Activated naive CD8-positive, alpha-beta T cell treated with anti-CD3 and anti-CD28 coated beads, Interleukin-2, amount 10 ng/mL, durations not matched to agents 7 days and 5 days (primary cell): ENCODE measurements at places on chromosomes 1 and 21. TPM values are rescaled to one million over a fixed set of nuclear protein-coding genes. Genes with fewer than 3 reads are reported as not detected.

- DNase-seq: peak; percentile 36
These were observed 90.8 kb downstream of the ZP4 start for GRCh38 chr1:237799762-237800474.

DNA sequence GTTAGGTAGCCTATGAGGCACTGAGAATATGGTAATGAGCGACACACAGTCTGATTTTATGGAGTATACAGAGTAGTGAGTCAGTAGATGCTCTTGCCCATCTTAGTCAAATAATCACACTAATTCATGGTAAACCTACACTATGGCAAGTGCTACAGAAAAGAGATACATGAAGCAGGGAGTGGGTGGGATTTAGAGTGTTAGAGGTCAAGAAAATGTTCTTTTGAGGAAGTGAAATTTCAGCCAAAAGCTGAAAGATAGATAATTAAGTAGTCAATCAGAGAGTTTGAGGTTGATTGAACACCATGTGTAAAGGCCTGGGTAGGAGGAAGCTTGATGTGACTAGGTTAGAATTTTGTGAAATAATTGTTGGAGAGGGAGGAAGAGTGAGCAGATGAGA is 14.7 kb downstream of the MDM4 start:
- DNase-seq: no peak

DNA sequence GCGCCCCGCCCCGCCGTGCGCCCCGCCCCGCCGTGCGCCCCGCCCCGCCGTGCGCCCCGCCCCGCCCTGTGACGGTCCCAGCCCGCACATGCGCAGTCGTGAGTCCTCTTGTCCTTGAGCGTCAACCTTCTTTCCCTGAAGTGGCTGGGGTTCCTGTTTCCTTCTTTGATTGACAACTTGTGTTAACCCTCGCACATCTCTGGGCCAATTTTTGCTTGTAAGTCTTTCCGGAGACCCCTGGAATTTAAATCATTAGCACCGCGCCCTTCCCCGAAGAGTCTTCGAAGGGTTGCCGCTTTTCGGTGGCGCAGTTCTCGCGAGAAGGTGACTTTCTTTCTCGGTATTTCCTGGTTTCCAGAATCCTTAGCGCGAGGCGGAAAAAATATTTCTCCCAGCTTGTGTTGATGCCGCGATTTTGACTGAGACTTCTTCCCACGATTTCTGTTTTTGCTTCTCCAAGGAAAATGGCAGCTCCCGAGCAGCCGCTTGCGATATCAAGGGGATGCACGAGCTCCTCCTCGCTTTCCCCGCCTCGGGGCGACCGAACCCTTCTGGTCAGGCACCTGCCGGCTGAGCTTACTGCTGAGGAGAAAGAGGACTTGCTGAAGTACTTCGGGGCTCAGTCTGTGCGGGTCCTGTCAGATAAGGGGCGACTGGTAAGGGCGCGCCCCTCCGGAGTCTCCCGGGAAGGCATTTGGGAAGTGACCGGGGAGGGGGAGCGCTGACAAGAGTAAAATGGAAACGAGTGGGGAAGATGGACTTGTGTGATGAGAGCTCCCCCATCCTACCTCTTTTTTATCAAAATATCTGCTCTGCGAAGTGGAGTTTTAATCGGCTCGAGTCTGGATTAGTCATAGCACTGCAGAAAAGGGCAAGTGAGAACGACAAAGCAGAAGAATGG is at the start of gene RNPC3:
TSS of gene RNPC3 (plus strand) at position 93 of the 901 bp plus-strand sequence. CDS start at position 465, 372 bp downstream.
- peak; percentile 86 for DNase-seq

DNA sequence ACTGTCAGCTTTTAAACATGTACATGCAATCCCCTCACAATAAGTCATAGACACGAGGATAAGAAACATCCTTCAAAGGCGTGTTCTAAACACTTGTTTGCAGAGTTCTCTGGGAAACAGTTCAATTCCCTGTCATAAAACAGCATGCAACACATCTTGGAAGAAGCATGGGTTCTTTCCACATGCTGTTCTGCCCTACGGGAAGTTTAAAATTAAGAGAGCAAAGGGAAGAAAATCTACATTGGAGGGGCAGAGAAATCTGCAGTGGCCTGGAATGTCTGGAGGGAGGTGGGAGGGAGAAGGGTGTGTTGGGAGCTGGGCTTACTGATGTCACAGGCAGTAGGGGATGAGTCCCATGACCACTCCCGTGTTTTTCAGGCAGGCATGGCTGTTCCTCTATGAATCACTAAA is 98.3 kb upstream of the SLC2A1 start:
- DNase-seq: no peak

- DNase-seq: no peak
These were observed 27.5 kb downstream of the HLX start for GRCh38 chr1:220906561-220907334.

GRCh38 chr1:178818416-178818815 is 52.5 kb downstream of the ANGPTL1 start:
- no peak for DNase-seq

DNA sequence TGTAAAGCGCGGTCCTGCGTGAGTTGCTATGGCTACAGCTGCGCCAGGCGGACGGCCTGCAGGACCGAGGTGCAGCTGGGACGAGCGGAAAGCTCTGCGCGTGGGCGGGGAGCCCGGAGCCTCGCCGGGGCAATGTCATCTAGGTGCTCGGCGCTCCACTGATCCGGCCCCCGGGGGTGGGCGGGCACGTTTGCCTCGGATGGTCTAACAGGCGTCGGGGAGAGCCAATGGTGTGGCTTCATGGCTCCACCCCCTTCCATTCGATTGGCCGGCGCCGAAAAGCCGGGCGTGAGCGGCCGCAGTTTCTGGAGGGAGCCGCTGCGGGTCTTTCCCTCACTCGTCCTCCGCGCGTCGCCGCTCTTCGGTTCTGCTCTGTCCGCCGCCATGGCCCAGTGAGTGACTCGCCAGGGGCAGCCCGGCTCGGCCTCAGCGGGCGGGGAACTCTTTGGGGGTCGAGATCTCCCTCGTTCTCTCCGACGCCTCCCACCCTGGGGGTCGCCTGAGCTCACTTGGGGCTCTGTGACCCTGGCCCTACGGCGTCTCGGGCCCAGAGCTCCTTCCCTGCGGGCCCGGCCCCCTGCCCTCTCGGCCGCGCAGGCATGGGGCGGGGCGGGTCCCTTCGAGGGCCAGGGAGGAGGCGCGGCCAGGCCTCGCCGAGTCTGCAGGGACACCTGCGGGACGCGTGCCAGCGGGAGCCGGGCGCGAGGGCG is at the start of gene PGD:
TSS of gene PGD (plus strand) at position 331 of the 710 bp plus-strand sequence. CDS start at position 385, 54 bp downstream.
- peak; percentile 96 for DNase-seq

- no peak for DNase-seq
These were observed 62.9 kb upstream of the ZNF326 start for GRCh38 chr1:89931964-89932363.

Gene TCHH
- 0.06 TPM for total RNA-seq

DNA sequence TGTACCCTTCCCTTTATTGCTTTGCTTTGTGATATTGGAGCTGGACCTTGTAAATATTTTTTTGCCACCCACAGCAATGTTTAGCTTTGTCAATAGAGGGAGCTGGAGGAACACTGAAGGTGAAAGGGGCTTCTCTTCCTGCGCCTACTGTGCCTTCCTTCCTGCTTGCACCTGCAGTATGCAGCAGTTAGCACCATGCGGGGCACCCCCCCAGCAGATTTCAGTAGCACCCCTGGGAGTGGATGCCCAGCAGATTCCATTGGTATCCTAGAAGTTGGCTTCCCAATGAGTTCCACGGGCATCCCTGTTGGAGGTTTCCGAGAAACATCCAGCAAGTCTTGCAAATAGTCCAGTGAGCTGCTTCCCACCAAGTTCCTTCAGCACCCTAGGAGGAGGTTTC is 25.6 kb downstream of the S100A10 start:
- peak; percentile 57 for DNase-seq

DNA sequence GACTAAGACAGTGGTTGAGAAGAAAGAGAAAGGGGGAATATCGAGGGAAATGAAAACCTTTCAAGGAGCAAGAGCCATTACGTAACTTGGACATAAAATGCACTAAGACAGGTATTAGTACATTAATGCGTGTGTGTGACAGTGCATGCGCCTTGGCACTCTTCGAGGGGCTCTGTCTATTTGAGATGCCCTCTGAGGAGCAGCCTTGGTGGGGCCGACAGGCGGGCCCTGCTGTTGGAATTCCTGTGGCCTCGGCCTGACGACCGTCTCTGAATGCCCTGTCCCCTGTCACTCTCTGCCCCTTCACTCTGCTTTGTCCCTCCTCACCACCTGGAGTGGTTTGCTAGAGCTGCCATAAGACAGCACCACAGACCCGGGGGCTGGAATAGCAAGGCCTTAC is 12.3 kb downstream of the HUNK start:
- no peak for DNase-seq

Gene GPR161
- not detected for total RNA-seq

- no peak for DNase-seq
These were observed 66.4 kb upstream of the BTG3 start for GRCh38 chr21:17679002-17679600.

Gene PKP1
- not detected for total RNA-seq

- no peak for DNase-seq
These were observed 43.2 kb downstream of the SLC44A3 start for GRCh38 chr1:94863297-94863911.

DNA sequence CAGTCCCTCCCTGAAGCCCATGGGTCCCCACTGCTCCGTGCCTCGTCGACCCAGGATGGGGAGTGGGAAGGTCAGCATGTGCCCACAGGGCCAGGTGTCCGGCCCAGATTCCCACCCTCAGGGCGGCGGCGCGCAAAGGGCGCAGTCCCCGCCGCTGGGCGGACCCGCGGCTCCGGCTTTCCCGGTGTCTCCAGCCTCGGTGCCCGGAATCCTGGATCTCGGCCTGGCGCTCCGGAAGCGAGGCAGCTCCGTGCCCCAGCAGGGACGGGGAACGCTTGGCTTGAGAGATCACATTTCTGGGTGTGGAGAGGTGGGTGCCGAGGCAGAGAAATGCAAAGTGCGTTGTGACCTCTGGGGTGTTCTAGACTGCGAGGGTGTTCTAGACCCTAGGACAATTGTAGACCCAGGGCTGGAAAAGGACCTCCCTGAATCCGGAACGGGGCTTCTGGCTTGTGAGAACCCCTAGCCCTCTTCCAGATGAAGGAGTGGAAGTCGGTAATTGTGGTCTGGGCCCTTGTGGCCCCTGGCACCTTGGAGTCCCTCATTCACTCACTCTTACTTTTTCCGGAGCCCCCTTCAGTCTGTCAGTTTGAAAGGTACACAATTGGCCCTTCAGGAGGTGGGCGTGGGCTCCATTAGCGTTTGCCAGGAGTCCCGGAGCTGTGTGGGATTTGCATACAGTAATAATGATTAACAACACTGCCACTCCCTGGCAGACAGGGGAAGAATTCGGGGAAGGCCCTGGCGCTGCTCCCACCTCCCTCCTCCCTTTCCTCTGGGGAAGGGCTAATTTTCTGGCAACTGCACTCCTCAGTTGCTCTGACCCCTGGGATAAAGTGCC is 1.6 kb upstream of the KCND3 start:
- DNase-seq: no peak

Gene LCE1C
- total RNA-seq: not detected

DNA sequence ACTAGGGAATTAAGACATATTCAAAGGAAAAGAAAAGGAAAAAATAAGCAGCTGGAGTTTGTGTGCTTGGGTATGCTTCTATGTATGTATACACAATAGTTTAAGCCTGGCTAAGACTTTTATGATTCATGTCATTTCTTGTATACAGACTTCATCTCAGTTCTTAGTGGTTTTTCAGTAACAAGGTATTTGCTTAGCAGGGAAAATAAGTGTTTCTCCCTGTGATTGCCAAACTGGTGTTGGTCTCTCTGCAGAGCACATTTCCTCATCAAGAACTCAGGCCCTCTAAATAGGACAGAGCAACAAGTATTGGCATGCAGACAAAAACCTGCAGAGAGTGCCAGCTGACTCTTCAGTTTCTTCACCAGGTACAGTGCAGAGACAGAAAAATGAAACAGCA is 484.4 kb upstream of the ZRANB2 start:
- DNase-seq: no peak

DNA sequence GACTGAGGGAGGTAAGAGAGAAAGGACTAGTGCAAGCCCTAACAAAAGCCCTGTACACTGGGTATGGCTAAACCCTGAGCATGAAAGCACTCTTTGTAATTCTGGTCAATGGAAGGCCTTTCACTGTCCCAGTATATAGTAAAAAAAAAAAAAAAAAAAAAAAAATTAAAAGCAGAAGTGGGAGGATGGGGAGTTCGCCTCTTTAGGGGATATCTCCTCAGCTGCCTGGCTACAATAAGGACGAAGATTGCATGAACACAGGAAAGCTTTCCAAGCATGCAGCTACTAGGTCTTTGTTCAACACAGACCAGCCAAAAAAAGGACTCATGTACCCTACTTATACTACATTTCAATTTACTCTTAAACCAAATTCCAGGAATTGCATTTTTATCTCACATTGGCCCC is 59.1 kb downstream of the EIF4G3 start:
- no peak for DNase-seq

Gene CD160
- total RNA-seq: 0.20 TPM

Gene CAPZA1
- total RNA-seq: 251 TPM

- DNase-seq: no peak
These were observed 66.1 kb upstream of the WNT4 start for GRCh38 chr1:22208973-22209378.

Gene OR6F1
- total RNA-seq: not detected

GRCh38 chr1:53642607-53643006 is 96.4 kb downstream of the GLIS1 start:
- peak; percentile 2 for DNase-seq

Gene USH2A
- not detected for total RNA-seq

Gene C1orf146
- not detected for total RNA-seq

Gene PCP4
- total RNA-seq: not detected

- DNase-seq: no peak
These were observed 53.2 kb downstream of the TRIM33 start for GRCh38 chr1:114457675-114458236.

- no peak for DNase-seq
These were observed 31.0 kb upstream of the PLEKHO1 start for GRCh38 chr1:150118716-150119115.

GRCh38 chr1:1330366-1331067 is 563 bp upstream of the TAS1R3 start:
- DNase-seq: no peak

Gene FBXO2
- 6.2 TPM for total RNA-seq

Gene PGLYRP3
- total RNA-seq: not detected

Gene CENPF
- 137 TPM for total RNA-seq

- DNase-seq: no peak
These were observed 164.9 kb upstream of the USP25 start for GRCh38 chr21:15564907-15565306.

Gene RGS5
- 4.1 TPM for total RNA-seq

DNA sequence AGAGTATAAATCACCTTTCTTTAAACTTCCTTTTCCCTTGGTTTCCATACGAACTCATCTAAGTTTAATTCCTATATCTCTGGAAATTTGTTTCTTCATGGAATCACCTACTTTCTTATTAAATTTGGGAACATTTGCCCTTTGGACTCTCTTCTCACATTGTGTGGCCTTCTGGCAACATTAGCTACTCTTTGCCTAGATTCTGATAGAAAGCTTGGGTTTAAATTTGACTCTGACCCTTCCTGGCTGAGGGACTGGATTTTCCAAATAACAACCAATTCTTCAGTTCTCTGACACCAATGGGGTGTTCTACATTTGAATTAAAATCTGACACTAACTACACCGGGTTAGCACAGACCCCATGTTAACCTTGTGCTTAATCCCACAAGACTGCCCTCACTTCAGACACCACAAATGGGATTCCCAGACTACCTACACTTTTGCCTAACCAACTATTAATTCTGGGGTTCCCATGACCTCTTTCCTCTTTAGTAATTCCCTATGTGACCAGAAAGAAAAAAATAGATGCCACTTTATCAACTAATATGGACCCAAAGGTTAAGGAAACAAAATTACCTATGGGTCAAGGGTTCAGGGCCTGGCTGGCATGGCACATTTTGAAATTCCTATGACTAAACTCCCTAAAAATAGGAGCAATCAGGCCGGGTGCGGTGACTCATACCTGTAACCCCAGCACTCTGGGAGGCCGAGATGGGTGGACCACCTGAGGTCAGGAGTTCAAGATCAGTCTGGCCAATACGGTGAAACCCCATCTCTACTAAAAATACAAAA is 9.7 kb upstream of the THEM4 start:
- DNase-seq: no peak
